ENCODE measurements at places on chromosomes 5 and 9. TPM values are rescaled to one million over a fixed set of nuclear protein-coding genes. Genes with fewer than 3 reads are reported as not detected.
A peak's percentile ranks its signal among the peaks of the same experiment; 100 is the strongest.

Gene IFNA2
- not detected for polyA plus RNA-seq

Gene CDX1
- 0.39 TPM for polyA plus RNA-seq

Gene ARL14EPL
- not detected for polyA plus RNA-seq

Gene CCDC152
- polyA plus RNA-seq = 0.15 TPM

Gene SLC6A19
- polyA plus RNA-seq = 69.3 TPM

DNA sequence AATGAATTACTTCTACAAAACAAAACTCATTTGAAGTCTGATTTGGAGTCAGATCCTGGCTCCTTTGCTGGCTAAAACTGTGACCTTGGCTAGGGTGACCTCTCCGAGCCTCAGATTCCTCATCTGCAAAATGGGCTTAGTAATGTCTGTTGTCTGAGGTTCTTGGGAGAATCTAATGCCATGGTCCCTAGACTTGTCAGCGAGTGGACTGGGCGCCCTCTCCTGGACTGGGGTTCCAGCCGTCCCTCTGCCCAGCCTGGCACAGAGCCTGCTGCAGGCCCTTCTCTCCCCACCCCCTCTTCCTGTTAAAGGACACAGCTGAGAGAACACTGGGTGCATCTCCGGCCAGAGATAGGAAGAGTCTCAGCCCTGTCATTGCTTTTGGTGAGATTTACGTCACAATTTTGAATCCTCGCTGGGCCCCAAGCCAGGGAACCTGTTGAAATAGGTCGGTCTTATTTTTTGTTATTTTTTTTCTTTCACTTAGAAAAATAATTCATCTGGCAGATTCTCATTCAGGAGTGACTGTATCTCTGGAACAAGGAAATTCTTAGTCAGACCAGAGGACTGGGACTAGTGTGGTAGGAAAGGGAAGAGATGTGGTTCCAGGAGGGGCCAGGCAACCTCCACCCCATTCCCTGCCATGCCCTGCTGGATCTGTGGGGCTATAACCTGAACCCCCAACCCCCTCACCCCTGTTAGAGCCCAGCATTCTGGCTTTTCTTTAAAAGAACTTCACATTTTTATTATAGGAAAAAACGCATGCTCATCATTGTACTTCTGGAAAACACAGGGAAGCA, 48.2 kb upstream of the RPL26L1 start:
- peak; percentile 56 for DNase-seq

- DNase-seq = no peak
These were observed 349.6 kb upstream of the SLC30A5 start for GRCh38 chr5:68744206-68744605.

DNA sequence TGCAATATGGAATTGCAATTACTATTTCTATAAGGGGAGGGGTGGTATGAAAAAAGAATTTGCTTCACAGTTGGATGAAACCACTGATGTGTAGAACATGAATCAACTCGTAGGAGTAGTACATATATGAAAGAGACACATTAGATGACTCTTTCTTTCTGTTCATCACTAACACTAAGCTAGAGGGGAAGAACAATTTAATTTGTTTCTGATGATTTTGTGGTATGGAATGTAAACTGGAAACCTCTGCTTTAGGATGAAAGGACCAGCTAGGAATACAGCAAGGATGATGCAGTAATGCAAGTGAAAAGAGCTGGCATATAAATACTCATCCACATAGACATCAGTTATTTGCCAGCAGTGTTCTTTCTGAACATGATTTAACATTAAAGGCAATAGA, 113.4 kb downstream of the PAPPA start:
- no peak for DNase-seq

DNA sequence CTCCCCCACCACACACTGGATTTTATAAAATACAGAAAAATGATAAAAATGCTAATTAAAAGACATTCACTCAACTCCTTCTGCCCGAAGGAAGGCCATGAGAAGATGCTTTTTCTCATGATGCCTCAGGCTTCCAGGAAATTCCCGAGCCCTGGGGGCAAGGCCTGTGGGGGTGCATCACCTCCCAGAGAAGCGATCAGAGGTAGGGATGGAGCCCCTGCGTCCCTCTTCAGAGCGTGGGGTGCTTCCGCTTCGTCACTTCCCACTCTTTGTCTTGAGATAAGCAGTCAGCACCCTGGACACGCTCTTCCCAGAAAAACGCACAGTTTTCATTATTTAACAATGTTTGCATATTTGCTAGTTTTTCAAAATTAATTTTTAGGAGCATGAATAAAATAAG, 33.3 kb upstream of the SH3PXD2B start:
- no peak for DNase-seq

DNA sequence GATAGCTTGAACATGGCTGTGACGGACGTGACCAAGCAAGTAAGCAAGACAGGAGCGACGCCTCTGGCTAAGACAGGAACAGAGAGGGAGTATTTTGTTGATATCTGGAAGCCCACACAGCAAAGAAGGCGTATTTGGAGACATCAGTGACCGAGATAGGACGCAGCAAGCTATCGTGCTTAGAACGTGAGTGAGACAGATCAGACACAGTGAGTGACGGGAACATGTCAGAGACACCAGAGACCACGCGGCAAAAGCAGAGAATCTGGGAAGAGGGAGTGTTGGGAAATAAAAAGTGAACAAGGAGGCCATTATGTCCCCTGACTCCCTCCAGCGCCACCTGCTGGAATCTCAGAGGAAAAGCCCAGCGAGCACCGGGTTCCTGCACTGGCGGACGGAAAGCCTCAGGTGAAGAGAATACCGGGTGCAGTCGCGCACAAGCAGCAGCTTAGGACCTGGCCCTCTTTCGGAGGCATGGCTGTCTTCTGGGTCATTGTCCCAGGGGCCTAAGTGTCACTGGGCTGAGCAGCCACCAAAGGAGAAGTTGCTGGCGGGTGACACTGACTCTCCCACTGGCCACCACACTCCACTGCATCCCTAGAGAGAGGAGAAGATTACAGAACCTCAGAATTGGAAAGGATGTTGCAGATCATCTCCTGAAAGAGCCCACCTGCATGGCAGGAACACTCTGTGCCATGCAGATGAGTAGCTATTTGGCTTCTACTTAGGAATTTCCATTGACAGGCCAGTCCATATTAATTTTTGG, 99.1 kb downstream of the FBXO38 start:
- DNase-seq = peak; percentile 76

DNA sequence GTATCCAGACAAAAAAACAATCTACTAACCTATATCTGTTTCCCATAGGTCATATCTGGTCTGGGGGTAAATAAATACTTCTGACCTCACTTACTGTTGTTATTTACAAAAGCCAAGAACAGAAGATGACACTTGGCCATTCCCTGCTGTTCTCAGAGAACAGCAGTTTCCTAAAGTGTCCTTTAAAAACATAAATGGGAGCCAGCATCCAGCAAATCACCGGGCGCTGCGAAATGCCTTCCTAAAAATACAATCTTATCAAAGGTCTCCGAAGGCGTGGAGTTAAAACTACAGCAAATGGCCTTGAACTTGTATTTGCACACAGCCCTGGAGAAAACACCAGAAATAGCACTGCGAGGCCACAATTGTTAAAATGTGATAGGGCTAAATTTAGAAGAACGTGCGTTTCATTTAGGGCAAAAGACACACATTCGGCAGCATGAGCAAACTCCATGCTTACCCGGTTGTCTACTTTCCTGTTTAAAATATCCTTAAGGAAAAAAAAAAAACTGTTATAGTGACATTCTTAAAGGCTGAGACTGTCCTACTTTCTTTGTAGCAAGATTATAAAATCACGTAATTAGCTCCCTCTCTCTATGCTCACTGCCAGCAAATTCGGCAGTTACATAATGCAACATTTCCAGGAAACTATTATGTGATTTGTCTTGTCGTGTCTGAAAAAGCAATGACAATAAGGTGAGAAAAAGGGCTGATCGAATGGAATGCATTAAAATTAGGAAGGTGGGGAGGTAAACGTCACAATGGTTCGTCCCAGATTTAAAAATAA, 1.5 kb downstream of the NFIL3 start:
- DNase-seq = no peak

- DNase-seq = no peak
These were observed 266.8 kb upstream of the ACTBL2 start for GRCh38 chr5:57749396-57749795.

- DNase-seq = no peak
These were observed 112.2 kb downstream of the MVB12B start for GRCh38 chr9:126438741-126439401.
